ENCODE measurements at places on chromosomes 5 and 9. TPM values are rescaled to one million over a fixed set of nuclear protein-coding genes. Genes with fewer than 3 reads are reported as not detected.

- DNase-seq: no peak
Observed at GRCh38 chr9:135394131-135394530, 85.5 kb upstream of the PPP1R26 start.

- no peak for DNase-seq
Observed at GRCh38 chr5:59586841-59587240, 306.7 kb downstream of the PDE4D start.

- DNase-seq: no peak
Observed at GRCh38 chr9:118059484-118060278, 355.5 kb downstream of the TLR4 start.

DNA sequence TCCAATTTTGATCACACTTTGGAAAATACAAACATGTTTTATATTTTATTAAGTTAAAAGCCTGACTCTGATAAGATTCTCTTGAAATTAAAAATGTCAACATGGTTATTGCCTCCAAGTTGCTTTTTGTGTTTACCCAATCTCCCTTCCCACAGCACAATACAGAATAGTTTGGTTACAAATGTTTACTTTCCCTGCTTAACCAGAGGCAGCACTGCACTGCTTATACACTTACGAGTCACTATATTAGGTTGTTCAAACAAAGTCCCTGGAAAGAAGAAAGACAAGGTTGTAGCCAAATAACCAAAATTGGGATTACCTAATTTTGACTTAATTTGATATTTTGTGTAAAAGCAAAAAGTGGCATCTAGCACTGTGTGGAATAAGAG, 25.9 kb downstream of the SRFBP1 start:
- no peak for DNase-seq

GRCh38 chr5:171246231-171246630, 62.8 kb upstream of the TLX3 start:
- no peak for DNase-seq

DNA sequence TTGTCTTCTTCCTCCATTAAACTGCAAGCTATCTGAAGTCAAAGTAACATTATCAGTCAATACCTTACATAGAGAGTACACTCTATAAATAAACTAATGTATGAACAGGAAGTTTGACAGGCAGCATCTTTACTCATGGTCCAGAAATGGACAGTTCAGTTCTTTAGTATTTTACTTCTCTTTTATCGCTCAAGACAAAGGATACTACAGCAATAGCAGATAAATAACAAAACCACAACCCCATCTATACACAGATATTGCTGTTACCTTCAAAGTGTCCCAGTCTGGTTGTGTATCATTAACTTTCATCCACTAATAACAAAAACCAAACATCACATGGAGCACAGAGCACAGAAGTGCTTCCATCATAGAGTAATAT, 46.4 kb downstream of the SEMA5A start:
- DNase-seq: no peak

GRCh38 chr5:17327048-17327625, 109.7 kb downstream of the BASP1 start:
- no peak for DNase-seq

GRCh38 chr9:112326194-112326593, 7.2 kb downstream of the PTBP3 start:
- no peak for DNase-seq

DNA sequence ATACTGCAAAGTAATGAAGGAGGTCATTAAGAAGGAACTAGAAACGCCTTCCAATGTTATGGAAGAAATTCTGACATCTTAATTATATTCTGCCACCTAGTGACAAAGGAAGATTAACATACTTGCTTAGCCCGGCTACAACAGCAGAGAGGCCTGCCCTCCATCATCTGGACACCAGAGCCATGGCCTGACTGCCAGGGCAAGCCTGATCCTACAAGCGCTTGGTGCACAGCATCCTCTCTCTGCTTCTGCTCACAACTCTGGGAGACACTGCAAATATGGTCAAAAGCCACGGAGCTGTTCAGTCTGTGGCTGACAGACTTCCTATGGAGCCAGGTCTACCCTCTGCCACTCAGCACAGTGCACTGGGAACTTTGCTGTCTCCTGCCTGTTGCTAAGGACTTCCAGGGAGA, 87.3 kb upstream of the SLC44A1 start:
- no peak for DNase-seq

- no peak for DNase-seq
Observed at GRCh38 chr5:120509053-120509452, 45.0 kb downstream of the PRR16 start.

GRCh38 chr9:35140093-35140492, 21.7 kb upstream of the UNC13B start:
- no peak for DNase-seq

DNA sequence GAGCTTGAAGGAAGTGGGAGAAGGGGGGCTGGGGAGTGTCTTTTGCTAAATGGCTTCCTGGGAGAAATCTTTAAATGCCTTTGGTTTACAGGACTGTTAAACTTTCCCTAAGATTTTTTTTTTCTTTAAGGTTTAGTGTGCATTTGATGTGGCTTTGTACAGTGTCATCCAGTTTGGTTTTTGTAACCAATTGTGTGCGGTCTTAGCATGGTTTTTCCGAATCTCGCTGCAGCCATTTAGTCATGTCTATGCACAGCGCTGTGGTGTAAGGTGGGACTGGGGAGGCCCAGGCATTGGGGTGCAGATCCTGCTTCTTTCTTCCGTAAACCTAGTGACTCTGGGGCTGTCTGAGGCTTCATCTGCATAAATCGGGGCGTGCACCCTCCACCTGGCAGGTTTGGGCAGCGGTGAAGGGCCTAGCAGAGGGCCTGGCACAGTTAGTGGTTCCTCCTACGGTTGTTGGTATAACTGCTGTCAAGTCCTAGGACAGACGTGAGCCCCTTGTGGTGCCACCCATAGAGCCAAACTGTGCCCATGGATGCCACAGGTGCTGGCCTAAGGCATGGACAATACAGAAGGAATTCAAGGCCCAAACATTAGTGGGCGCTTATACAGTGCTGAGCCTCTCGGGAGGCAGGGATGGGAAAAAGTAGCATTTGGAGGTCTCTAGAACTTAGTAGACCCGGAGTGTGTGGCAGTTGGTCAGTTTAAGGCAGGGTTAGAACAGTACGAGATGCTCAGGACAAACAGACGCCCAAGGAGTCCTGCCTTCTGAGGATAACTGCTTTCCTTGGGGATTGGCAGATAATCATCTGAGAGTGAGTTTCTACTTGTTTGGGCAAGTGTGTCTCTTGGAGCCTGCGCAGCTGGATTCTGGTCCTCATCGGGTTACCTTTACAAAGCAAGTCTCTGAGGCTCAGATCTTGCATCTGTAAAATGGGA, 1.5 kb downstream of the PRRC2B start:
- DNase-seq: no peak

- DNase-seq: no peak
Observed at GRCh38 chr9:37679649-37680402, 29.1 kb downstream of the FRMPD1 start.

DNA sequence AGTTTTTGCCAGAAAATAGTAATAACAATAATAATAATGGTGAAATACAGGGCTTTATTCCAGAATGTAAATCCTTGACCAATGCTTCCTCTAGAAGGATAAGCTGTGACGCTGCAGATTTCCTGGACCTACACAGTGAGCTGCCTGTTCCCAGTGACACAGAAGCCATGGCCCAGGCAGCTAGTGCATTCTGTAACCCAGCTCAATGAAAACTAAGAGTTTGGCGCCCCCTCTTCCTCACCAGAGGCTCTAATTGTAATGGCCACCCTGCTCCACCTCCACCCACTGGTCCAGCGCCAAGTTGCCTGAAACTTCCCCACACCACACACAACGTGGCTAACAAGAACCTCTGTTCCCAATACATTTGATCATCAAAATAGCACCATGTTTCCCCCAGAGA, 248.1 kb downstream of the CETN3 start:
- DNase-seq: no peak

DNA sequence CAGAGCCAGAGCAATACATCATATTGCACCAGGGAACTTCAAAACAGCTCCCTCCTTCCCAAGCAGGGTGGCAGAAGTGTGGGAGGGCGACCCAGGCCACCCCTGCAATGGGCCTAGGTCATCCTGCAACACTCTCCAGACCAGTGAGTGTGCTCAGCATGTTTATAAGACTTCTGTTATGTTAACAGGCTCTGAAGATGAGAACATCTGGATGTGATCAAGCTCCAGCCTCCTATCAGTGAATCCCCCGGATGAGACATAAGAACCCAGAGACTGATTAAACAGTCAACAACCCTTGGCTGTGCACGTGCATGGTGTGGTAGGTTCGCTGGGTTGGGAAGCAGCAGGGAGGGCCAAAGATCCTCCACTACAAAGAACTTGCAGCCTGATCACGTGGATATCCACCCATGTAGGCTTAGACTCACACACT, 63.3 kb downstream of the ABCA1 start:
- DNase-seq: no peak

DNA sequence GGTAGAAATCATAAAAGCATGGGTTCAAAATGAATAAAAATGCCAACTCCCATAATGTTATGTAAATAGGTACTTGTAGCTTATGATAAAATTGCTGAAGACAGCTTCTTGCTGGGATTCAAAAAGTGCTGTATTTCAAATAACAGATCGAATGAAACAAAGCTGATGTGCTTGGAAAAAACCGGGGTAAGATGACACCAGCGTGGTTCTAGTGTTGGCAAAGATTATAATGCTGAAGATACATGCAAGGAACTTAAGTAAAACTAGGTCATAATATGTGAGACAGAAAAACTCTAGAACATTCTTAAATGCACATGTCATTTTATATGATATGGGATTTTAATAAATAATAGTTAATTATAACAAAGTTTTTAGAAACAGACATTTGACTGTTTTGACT, 44.4 kb upstream of the APC start:
- no peak for DNase-seq

- no peak for DNase-seq
Observed at GRCh38 chr5:170104299-170104698, 1.4 kb upstream of the FOXI1 start.

- DNase-seq: no peak
Observed at GRCh38 chr9:97773723-97774122, 76.6 kb upstream of the XPA start.

DNA sequence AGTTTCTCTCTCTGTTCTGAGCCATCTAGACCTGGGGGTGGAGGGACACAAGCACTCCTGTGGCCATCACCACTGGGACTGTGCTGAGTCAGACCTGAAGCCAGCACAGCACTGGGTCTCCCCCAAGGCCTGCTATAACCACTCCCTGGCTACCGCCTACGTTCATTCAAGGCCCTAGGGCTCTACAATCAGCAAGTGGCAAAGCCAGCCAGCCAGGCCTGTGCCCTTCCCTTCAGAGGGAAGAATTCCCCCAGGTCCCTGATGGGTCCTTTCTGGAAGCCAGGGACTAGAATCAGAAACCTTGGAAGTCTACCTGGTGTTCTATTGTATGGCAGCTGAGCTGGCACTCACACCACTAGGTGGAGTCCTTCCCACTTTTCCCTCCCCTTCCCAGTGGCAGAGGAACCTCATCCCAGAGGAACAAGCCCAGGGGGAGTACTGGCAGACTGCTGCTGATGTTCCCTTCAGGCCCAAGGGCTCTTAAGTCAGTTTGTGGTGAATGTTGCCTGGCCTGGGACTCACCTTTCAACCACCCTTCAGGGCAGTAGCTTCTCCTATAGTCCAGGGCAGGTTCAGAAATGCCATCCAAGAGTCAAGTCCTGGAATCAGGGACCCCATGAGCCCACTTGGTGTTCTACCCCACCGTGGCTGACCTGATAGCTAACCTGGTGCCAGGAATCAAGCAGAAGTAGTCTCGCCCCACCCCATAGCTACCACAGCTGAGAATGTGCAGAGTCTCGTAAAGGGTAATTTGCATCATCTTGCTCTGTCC, 20.0 kb downstream of the JMY start:
- no peak for DNase-seq

GRCh38 chr9:70418822-70419555, 4.5 kb upstream of the KLF9 start:
- peak; percentile 99 for DNase-seq

- no peak for DNase-seq
Observed at GRCh38 chr5:32144378-32145207, 29.5 kb downstream of the GOLPH3 start.

DNA sequence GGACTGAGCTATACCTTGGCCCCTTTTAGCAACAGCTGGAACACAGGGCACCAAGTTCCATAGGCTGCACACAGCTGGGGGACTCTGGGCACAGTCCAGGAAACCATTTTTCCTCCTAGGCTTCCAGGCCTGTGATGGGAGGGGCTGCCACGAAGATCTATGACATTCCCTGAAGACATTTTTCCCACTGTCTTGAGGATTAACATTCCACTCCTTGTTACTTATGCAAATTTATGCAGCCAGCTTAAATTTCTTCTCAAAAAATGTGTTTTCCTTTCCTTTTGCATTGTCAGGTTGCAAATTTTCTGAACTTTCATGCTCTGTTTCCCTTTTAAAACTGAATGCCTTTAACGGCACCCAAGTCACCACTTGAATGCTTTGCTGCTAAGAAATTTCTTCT, 580.1 kb upstream of the FTMT start:
- no peak for DNase-seq

- DNase-seq: no peak
Observed at GRCh38 chr9:134607971-134608370, 33.6 kb upstream of the COL5A1 start.

GRCh38 chr9:16725066-16725465, 145.4 kb downstream of the BNC2 start:
- DNase-seq: no peak

The DNAJC18 gene
- total RNA-seq: 8.4 TPM

The PDCD1LG2 gene
- 3.6 TPM for total RNA-seq

The STKLD1 gene
- not detected for total RNA-seq

The PCDHAC2 gene
- total RNA-seq: 1.1 TPM

The DMGDH gene
- total RNA-seq: 5.2 TPM

All from mesenteric fat pad (tissue), 1 donor.